Stimulated activated CD8-positive, alpha-beta memory T cell treated with anti-CD3 and anti-CD28 coated beads, Interleukin-4, amount 100 ng/mL, for 1 hour (primary cell): ENCODE measurements at places on chromosomes 5 and 9.

- peak; percentile 6 for DNase-seq
These were observed 19.3 kb upstream of the SMIM32 start for GRCh38 chr5:136212252-136212721.

GRCh38 chr9:112475318-112475717 lies 11.3 kb upstream of the KIAA1958 start:
- no peak for DNase-seq

- no peak for DNase-seq
These were observed 143.1 kb upstream of the NR4A3 start for GRCh38 chr9:99678566-99678965.

GRCh38 chr9:120726484-120726883 lies 12.2 kb upstream of the MEGF9 start:
- DNase-seq = no peak

GRCh38 chr5:4995014-4995413 lies 145.1 kb upstream of the ADAMTS16 start:
- DNase-seq = no peak

- no peak for DNase-seq
These were observed 60.3 kb downstream of the GCNT1 start for GRCh38 chr9:76519075-76519835.

GRCh38 chr5:41968153-41968723 lies 43.2 kb downstream of the FBXO4 start:
- no peak for DNase-seq

GRCh38 chr5:139388198-139388821 lies 1.4 kb downstream of the MZB1 start:
- no peak for DNase-seq

DNA sequence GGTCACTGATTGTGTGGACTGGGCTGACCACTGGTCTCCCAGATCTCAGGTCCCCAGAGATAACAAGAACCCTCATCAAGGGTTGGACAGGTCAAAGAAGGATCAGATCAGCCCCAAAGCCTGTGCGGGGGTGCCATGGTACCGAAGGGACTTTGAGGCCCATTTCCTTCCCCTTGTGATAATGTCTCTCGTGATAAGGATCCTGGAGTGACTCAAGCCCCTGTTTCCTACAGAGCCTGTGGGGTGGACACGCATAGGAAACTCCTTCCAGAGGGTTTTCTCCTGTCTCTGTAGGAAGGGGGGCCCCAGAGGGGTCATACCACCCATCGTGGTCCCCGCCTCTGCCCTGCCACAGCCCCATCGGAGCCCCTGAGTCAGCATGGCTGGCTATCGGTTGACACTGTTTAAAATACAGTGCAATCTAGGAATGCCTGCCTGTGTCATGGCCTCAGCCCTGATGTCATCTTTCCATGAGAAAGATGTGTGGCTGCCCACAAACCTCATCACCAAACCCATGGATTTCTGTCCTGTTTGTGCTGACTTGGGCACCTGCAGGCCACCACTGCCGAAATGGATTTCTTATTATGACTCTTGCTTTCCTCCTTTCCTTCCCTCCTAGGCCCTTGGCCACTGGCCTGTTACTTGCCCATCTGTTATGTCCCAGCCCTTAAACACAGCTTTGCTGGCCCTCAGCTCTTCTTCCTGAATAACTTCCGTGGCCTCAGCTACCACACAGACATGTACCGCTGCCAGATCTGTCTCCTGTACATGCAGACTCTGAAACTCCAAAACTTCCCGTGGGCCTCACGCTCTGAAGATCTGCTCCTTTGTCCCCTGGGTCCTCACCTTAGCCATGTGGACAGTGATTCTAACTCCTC lies 2.9 kb upstream of the CSF2 start:
- DNase-seq = no peak
